HTR-8/SVneo (cell line): ENCODE measurements at places on chromosomes 7 and 10.
A peak's percentile ranks its signal among the peaks of the same experiment; 100 is the strongest.

GRCh38 chr10:70751356-70751755 lies 33.8 kb downstream of the TBATA start:
- DNase-seq = no peak

GRCh38 chr7:127187740-127188139 lies 65.0 kb downstream of the GRM8 start:
- no peak for DNase-seq

GRCh38 chr7:89908736-89909135 lies 245.5 kb upstream of the STEAP1 start:
- no peak for DNase-seq

DNA sequence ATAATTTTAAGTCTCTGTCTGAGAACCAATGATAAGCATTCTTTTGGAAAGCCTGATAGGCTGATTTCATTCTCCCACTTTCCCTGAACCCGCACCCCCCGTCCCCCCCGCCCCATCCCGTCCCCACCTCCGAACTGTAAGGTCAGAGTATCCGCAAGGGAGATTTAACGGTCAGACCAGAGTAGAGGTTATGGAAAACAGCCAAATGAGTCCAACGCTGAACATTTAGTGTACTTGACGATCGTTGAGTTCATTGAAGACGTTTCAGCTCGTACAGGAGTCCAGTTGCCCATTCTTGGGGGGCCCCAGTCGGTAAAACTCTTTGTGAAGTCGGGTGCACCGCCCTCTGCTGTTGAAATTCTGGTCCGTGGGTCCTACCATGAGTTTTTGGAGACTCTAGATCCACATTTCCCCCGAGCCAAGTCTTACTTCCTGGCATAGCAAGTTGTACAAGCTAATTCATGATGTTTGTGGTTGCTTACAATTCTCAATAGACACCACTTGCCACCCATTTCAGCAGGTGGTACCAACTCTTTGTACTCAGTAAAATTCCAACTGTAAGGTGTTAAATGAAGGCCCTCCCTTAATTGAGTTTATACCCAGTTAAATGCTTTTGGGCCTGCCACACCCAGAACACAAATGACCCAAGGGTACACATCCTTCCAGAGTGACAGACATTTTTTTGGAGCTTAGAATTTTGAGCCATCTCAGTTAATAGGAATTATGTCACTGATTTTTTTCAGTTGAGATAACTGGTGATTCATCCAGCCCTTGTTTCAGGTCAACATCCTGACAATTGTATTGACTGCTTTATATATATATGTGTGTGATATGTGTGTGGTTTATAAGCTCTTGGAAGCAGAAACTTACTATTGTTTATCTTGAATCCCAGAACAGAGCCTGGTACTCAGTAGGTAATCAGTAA lies 1.2 kb downstream of the MARCHF5 start:
- peak; percentile 46 for DNase-seq

- DNase-seq = no peak
These were observed 133.4 kb downstream of the MAD1L1 start for GRCh38 chr7:2099048-2099957.

- no peak for DNase-seq
These were observed 47.6 kb downstream of the ANKRD26 start for GRCh38 chr10:27052656-27053055.

- DNase-seq = peak; percentile 65
These were observed 1.5 kb downstream of the PTPN12 start for GRCh38 chr7:77538281-77539212.

GRCh38 chr10:128448796-128449195 lies 322.6 kb upstream of the MKI67 start:
- DNase-seq = no peak

DNA sequence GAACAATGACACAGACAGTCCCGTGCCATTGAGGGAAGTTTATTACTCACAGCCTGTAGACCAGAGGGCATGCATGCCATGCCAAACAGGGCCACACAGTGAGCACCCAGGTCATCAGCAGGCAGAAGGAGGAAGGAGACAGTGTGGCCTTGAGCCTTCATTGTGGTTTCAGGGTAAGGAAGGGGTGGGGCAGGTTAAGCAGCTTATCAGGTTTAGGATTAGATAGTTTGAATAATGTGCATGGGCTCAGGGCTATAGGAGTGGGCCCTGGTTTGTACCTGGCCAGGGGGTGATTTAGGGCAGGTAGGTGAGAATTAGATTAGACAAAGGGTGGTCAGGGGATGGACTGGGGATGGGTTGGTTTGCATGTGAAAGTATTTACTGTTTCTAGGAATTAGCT lies 67.9 kb downstream of the ADCY1 start:
- no peak for DNase-seq

GRCh38 chr10:62050893-62051433 lies 149.5 kb downstream of the ARID5B start:
- peak; percentile 65 for DNase-seq

GRCh38 chr7:106658316-106659165 lies 2.4 kb downstream of the CCDC71L start:
- DNase-seq = no peak

GRCh38 chr10:78035437-78035836 lies 1.8 kb downstream of the RPS24 start:
- no peak for DNase-seq
